Activated CD8-positive, alpha-beta T cell treated with anti-CD3 and anti-CD28 coated beads for 36 hours (primary cell): ENCODE measurements at places on chromosomes 6 and 20. TPM values are rescaled to one million over a fixed set of nuclear protein-coding genes. Genes with fewer than 3 reads are reported as not detected.

Gene HLA-DQA2
- total RNA-seq, result 0.18 TPM

Gene TSBP1
- not detected for total RNA-seq

Gene C20orf141
- not detected for total RNA-seq

Gene NOX3
- total RNA-seq, result not detected

Gene ZBP1
- 0.11 TPM for total RNA-seq

Gene GSTA2
- total RNA-seq, result not detected

Gene MYL9
- total RNA-seq, result not detected

Gene LPIN3
- 0.86 TPM for total RNA-seq

Gene OTOR
- total RNA-seq, result not detected

Gene GPX5
- total RNA-seq, result not detected

Gene FAM217A
- total RNA-seq, result not detected

Gene TCF15
- not detected for total RNA-seq

Gene TRIM10
- total RNA-seq, result not detected

Gene POM121L2
- total RNA-seq, result not detected

Gene TMEM63B
- total RNA-seq, result 9.1 TPM

Gene WFDC5
- not detected for total RNA-seq

Gene SLPI
- not detected for total RNA-seq

Gene TCP11
- total RNA-seq, result not detected

Gene SGK2
- total RNA-seq, result 0.50 TPM
